Right kidney (tissue), 9 donors: ENCODE measurements at places on chromosomes 1 and 21.
A peak's percentile ranks its signal among the peaks of the same experiment; 100 is the strongest.

DNA sequence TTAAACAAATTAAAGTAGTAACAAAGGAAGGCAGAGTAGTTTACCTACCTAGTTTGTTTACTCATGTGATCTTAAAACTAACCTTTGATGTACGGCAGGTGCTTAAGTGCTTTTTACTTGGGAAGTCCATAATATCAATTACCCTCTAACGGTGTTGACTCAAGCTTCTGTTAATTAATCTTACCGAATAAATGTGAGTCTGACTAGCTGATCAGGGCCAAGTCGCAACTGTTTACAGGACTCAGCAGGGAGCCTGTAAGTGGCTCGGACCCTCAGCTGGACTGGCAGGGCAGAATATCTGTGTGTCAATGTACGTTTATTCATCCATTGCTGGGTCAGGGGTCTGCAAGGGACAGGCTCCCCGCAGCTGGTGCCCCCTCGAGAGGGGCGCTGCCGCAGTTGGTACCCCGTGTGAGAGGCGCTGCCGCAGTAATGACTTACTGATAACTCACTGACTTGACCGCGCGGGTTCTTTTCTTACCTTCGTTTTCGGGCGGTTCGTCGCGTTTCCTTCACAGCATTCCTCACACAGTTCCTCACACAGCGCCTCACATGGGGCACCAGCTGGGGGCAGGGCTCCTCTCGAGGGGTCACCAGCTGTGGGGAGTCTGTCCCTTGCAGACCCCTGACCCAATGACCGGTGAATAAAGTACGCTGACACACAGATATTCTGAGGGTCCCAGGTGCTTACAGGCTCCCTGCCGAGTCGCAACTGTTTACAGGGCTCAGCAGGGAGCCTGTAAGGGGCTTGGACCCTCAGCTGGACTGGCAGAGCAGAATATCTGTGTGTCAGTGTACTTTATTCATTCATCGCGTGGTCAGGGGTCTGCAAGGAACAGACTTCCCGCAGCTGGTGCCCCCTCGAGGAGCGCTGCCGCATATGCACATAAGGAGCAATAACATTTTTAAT, 3.0 kb downstream of the FMO1 start:
- DNase-seq = peak; percentile 47

GRCh38 chr1:222910699-222911098, 95.9 kb downstream of the DISP1 start:
- no peak for DNase-seq

DNA sequence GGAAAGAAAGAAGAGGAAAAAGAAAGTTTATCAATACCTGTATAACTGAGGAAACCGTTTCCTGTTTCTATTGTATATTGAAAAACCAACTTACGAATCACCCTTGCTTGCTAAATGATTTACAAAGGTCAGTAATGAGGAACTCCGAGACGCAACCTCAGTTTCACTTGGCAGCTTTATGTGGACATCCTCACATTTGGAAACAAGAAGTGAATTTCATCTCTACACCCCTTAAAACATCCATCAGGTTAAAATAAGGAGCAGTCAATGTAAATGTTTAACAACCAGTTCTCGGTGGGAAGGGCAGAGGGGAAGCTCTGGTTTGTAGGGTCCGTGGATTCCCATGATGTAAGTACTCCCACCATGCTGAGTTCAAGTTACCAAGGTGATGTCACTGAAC, 481.7 kb upstream of the RUNX1 start:
- no peak for DNase-seq

DNA sequence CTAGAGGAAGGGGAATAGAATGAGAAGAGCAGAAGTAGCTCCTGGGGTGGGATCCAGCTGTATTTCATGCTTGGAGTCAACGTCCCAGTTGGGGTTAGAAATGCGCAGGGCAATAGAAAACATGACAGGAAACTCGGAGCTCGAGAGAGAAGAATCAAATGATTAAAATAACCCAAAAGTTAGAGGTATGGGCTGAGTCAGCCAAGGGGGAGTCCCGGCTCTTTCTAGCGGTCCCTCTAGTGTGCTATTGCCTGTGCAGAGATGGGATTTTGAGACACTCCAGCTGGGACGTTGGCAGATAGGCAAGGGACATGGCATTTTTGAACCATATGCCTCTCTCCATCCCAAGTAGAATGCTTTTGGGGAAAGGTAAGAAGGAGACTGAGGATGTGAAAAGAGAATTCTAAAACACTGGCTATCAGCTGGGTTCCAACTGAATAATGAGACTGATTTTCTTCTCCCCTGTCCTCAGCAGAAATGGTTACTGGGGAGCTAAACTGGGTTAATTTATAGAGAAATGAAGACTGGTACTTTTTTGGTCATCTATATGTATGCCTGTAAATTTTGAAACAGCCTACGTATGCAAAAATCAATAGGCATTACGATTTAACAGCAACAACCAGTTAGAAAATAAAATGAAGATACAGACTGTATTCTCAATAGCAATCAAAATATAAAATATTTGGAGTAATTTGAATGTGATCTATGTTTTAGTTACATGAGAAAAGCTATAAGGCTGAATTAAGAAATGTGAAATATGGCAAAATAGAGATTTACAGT, 7.0 kb upstream of the VPS26C start:
- DNase-seq = no peak

- no peak for DNase-seq
These were observed 3.3 kb upstream of the NECTIN4 start for GRCh38 chr1:161092621-161093028.

GRCh38 chr1:107019166-107019565, 37.3 kb upstream of the PRMT6 start:
- no peak for DNase-seq
